ENCODE measurements at places on chromosomes 5 and 9. TPM values are rescaled to one million over a fixed set of nuclear protein-coding genes. Genes with fewer than 3 reads are reported as not detected.
A peak's percentile ranks its signal among the peaks of the same experiment; 100 is the strongest.

The ORM2 gene
- total RNA-seq = not detected

The LHX2 gene
- 0.14 TPM for total RNA-seq

The CARTPT gene
- total RNA-seq = not detected

The CDKN2B-AS1 gene
- 0.25 TPM for total RNA-seq

The CLIC3 gene
- 2.1 TPM for total RNA-seq

The ANGPTL2 gene
- total RNA-seq = not detected

The DND1 gene
- 2.1 TPM for total RNA-seq

The SLC46A2 gene
- total RNA-seq = not detected

The PRSS3 gene
- total RNA-seq = not detected

The C5orf47 gene
- total RNA-seq = not detected

- H3K4me3 ChIP-seq = no peak overlapping the region
- H3K4me1 ChIP-seq = no peaks in the 10 kb centered on the region
- DNase-seq = no peak
Observed at GRCh38 chr9:38026840-38027527, 42.0 kb downstream of the SHB start.

GRCh38 chr5:149429839-149430721, 51.0 kb upstream of the IL17B start:
- H3K4me3 ChIP-seq = no peak overlapping the region
- no peak overlapping the region for H3K27ac ChIP-seq
- DNase-seq = no peak
- no peaks in the 10 kb centered on the region for H3K36me3 ChIP-seq
- no peaks in the 10 kb centered on the region for H3K27me3 ChIP-seq

GRCh38 chr9:78123808-78124207, 92.2 kb upstream of the GNAQ start:
- H3K4me3 ChIP-seq = no peak overlapping the region
- no peaks in the 10 kb centered on the region for H3K36me3 ChIP-seq
- no peak overlapping the region for H3K27ac ChIP-seq
- peaks cover 3% of the 10 kb centered on the region for H3K27me3 ChIP-seq
- no peak for DNase-seq

- H3K4me1 ChIP-seq = peaks cover 21% of the 10 kb centered on the region
- DNase-seq = peak; percentile 51
- H3K4me3 ChIP-seq = peak overlapping the region; percentile 28
- H3K27ac ChIP-seq = peak overlapping the region; percentile 36
Observed at GRCh38 chr9:89701221-89701798, 96.5 kb downstream of the GADD45G start.

- H3K27me3 ChIP-seq = peaks cover 6% of the 10 kb centered on the region
- DNase-seq = no peak
- no peak overlapping the region for H3K4me3 ChIP-seq
- H3K36me3 ChIP-seq = no peaks in the 10 kb centered on the region
- no peaks in the 10 kb centered on the region for H3K4me1 ChIP-seq
Observed at GRCh38 chr9:32603914-32604852, 31.2 kb upstream of the NDUFB6 start.

DNA sequence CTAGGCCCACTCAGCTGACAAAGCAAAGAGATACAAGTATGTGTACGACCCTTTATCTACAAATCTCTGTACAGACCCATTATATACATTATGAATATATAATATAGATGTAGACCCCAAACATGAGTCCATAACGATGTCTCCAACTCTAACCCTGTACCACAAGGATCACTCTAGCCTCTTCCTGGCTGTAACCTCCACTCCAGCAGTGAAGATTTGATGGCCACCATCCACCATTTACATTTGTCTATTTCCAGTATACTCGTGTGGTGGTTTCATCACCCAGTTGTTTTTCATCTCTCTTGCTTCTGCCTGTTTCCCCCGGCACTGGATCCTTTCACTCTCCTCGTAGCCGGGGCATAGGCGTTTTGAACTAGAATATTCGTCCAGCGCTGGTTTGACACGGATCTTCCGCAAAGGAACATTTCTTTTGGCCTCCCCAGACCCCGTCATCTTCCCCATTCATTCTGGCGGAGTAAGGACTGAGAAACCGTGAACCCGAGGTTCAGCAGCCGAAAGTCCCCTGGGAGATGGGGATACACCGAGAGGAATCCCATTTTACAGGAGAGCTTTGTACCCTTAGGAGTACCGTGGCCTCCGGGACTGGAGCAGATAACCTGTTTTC, 828 bp upstream of the TRIO start:
- peak overlapping the region; percentile 60 for H3K4me3 ChIP-seq
- H3K36me3 ChIP-seq = no peaks in the 10 kb centered on the region
- H3K27me3 ChIP-seq = peaks cover 25% of the 10 kb centered on the region
- peaks cover 19% of the 10 kb centered on the region for H3K4me1 ChIP-seq
- DNase-seq = no peak

GRCh38 chr5:143403334-143403592, 223 bp downstream of the NR3C1 start:
- H3K4me1 ChIP-seq = peaks cover 38% of the 10 kb centered on the region
- H3K27me3 ChIP-seq = no peaks in the 10 kb centered on the region
- H3K4me3 ChIP-seq = peak overlapping the region; percentile 75
- H3K27ac ChIP-seq = peak overlapping the region; percentile 69
- peaks cover 11% of the 10 kb centered on the region for H3K36me3 ChIP-seq

DNA sequence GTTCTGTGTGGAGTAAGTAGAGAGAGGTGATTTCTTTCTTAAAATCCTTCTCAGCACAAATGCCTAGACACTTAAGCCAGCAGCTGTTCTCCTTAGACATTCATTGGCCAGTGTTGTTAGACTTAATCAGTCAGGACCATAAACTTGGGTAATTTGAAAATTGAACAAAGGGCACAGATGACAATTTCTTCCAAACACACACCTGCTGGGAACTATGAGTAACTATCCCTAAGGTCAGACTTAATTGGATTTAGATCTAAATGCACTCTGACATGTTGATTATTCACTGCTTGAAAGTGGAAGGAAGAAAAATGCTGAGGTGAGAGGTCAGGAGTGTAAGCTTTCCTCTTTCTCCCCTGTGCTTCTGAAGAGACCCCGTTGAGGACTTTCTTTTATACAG, 1083.7 kb upstream of the DMAC1 start:
- no peak overlapping the region for H3K27ac ChIP-seq
- H3K4me1 ChIP-seq = no peaks in the 10 kb centered on the region
- H3K4me3 ChIP-seq = no peak overlapping the region
- H3K27me3 ChIP-seq = no peaks in the 10 kb centered on the region

DNA sequence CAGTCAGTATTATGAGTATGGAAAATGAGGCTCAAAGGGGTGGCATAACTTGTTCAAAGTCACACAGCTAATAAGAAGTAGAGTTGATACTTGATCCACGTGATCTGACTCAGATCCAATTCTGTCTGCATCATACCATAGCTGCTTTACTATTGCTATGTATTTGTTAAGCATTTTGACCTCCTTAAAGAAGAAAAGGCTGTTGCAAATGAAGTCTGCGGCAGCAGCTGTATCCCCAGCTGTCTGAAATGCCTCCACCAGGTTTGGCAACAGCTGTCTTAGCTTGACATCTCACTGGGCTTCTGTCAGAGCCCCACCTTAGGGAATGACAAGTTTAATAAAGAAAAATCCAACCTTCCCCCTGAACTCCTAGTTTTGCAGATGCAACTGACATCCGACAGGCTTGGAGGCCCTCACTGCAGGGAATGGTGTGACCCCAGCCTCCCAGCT, 75.6 kb upstream of the SLC44A1 start:
- H3K36me3 ChIP-seq = no peaks in the 10 kb centered on the region
- H3K4me1 ChIP-seq = no peaks in the 10 kb centered on the region
- no peak overlapping the region for H3K27ac ChIP-seq
- no peak overlapping the region for H3K4me3 ChIP-seq

DNA sequence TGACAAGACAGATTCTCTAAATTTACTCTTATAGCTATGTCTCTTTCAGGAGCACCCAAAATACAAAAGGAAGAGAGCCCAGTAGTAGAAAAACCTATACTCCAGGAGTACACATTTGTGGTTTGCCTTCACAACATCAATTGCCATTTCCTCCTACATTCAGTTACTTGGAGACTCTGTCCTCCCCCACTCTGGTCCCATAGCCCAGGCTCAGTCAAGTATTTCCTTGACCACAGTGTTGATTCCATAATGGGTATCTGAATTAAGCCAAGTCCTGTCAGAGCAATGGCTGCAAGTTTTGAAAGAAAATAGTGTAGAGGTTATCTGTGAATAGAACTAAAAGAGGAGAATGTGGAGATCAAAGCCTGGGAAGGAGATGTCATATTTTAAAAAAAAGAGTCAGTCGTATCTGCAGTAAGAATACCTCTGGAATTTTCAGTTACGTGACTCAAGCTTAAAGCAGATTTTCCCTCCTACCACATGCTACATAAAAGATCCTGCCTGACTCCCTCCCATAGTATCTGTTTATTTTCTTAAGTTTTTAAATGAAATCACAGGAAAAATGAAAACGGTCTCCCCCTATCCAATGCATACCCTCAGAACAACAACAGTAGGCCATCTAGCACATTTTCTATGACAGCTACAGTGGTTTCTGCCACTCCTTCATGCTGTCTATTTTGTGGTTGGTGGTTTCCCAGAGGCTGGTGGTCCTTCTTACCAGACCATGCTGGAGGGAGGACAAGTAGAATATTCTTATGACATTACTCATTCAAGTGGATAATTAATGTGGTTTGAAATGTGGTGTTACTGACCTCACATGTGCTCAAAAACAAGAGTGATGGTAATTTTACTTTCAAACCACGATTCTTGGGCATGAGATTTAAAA, 249.7 kb upstream of the TMEM161B start:
- H3K27ac ChIP-seq = no peak overlapping the region
- no peak overlapping the region for H3K4me3 ChIP-seq
- peaks cover 9% of the 10 kb centered on the region for H3K27me3 ChIP-seq
- H3K36me3 ChIP-seq = no peaks in the 10 kb centered on the region
- no peak for DNase-seq

DNA sequence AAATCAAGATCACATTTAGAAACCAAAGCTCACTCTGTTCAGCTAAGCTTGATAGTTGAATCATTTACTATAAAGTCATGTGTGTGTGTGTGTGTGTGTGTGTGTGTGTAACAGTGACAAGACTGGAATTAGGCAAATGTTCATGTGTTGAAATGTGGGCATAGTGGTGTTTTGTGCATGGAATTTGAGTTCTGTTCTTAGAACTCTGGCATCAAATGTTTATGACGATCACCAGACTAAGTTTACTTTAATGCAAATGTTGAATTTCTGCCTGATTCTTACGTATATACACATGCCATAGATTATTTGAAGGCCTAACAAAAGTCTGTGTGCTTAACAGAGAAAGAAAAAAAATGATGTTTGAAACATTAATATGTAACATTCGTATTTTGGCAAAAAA, 72.8 kb upstream of the COL5A1 start:
- H3K4me3 ChIP-seq = no peak overlapping the region
- H3K4me1 ChIP-seq = no peaks in the 10 kb centered on the region
- no peak overlapping the region for H3K27ac ChIP-seq
- no peaks in the 10 kb centered on the region for H3K27me3 ChIP-seq
- no peak for DNase-seq

DNA sequence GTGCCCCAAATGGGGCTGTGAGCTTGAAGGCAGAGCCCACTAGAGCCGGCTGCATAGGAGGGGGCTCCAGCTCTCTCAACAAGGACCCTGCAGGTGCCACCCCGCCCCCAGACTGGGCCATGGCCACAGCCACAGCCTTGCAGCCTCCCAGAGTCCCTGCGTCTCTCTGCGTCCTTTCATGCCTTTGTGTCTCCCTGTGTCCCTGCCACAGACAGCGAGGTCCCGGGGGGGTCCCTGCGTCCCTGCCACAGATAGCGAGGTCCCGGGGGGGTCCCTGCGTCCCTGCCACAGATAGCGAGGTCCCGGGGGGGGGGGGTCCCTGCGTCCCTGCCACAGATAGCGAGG, 6.3 kb downstream of the NOXA1 start:
- no peak overlapping the region for H3K27ac ChIP-seq
- no peak overlapping the region for H3K4me3 ChIP-seq
- no peaks in the 10 kb centered on the region for H3K36me3 ChIP-seq
- H3K27me3 ChIP-seq = no peaks in the 10 kb centered on the region
- no peak for DNase-seq
- peaks cover under 1% of the 10 kb centered on the region for H3K4me1 ChIP-seq

- H3K4me3 ChIP-seq = peak overlapping the region; percentile 87
- no peak for DNase-seq
- peaks cover 33% of the 10 kb centered on the region for H3K4me1 ChIP-seq
- H3K27me3 ChIP-seq = no peaks in the 10 kb centered on the region
- no peaks in the 10 kb centered on the region for H3K36me3 ChIP-seq
Observed at GRCh38 chr9:4984171-4984620, 876 bp upstream of the JAK2 start.

DNA sequence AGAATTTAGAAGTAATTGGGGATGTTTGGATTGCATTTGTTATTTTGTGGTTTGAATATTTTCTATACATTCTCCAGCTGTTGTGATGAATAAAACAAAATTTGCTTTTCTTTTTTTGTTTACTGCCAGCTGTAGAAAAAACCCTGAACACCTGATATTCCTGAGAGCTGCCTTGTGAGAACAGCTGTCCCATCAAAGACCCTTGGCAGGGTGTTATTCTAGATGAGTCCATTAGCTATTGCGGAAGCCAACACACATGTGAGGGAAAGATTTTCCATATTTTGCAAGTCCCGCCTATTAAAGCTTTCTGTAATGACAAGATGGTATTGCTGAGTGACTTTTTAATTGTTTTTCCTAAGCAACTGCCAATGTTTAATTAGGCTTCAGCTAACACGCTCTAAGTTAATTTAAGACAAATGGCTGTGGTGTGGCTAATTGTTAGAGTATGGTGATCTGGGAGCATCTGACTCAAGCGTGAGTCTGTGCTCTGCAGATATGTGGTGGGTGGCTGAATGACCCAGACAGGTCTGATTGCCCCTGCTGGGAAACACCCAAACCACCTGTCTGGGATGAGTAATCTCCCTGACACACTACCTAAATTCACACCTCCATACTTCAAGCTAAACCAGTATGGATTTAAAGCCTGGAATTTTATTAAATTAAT, 86.5 kb upstream of the PRLR start:
- no peaks in the 10 kb centered on the region for H3K36me3 ChIP-seq
- no peaks in the 10 kb centered on the region for H3K4me1 ChIP-seq

DNA sequence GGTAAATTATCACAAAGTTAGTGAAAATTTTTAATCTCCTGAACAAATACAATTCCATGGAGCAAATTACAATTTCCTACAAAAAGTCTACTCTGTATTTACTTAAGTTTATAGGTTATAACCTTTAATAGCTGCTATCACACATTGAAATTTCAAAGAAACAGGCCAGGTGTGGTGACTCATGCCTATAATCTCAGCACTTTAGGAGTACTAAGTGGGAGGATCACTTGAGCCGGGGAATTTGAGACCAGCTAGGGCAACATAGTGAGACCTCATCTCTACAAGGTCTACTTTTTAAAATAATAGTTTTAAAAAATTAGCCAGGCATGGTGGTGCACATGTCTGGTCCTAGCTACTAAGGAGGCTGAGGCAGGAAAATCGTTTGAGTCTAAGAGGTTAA, 50.3 kb downstream of the HINT1 start:
- no peaks in the 10 kb centered on the region for H3K27me3 ChIP-seq
- no peaks in the 10 kb centered on the region for H3K4me1 ChIP-seq
- no peak overlapping the region for H3K4me3 ChIP-seq
- no peak overlapping the region for H3K27ac ChIP-seq
- no peak for DNase-seq

Data from CD4-positive, alpha-beta T cell (primary cell).